ENCODE measurements at places on chromosomes 2 and 18.
A peak's percentile ranks its signal among the peaks of the same experiment; 100 is the strongest.

DNA sequence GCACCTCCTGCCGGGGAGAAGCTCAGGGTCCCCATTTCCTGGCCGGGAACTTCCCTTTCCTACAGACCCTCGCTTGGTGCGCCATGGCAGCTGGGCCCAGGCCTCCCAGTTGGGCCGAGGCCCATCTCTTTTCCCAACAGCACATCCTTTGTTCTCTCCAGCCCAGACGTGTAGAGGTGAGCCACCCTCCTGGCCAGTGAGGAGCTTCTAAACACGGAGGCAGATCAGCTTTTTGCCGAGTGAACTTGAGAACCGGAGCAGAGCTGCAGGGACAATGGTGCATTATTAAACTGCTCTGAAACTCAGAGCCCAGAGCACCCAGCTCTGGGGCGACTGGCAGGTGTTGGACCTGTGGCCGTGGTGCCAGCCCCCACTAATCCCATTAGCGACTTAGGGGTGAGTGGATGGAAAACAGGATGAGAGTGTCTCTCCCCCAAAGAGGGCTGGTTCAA lies 25.4 kb downstream of the SH3BP4 start:
- DNase-seq = no peak

GRCh38 chr18:79859314-79859713 lies 61.6 kb downstream of the KCNG2 start:
- no peak for DNase-seq

DNA sequence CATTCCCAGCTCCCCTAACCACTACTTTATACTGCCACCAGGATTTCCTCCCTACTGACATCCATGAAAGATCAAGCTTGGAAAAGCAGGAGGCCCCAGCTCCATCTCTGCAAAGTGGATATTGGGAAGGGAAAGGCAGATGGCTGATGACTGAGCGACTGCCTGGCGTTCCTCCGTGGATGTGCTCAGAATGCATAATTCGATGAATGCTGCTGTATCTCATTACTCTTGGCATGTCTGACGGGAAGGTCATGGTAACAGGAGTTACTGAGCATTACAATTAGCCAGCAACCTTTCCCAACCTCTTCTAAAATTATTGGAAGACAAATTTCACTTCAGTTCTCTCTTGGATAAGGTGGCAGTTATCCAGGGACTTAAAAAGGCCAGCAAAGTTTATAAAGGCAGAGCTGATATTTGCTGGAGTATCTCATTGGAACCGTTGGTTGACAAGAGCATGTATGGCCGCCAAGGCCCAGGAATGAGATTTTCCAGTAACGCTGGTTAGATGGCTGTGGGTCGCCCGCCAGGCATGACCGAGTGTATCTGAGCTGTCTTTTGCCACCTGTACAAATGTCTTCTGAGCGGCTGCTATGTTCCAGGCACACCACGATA lies 34.5 kb downstream of the KCNE4 start:
- no peak for DNase-seq

GRCh38 chr2:6214471-6214870 lies 522.3 kb downstream of the SOX11 start:
- no peak for DNase-seq

GRCh38 chr18:50377061-50377798 lies 2.4 kb downstream of the SKA1 start:
- no peak for DNase-seq

DNA sequence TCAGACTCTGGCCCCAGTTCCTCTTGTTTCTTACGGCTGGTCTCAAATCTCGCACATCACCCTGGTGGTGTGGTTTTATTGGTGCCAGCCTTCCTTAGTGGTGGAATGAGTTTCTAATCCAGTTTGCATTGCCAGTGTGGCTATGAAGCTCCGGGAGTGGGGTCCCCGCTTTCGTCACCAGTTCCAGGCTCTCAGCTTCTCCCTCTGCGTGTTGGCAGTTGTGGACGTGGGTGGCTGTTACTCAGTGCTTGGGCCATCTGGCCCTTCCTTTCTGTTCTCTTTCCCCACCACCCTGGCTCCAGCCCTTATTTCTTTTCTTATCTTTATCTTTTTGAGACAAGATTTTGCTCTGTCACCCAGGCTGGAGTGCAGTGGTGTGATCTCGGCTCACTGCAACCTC lies 30.1 kb downstream of the EFR3B start:
- no peak for DNase-seq

DNA sequence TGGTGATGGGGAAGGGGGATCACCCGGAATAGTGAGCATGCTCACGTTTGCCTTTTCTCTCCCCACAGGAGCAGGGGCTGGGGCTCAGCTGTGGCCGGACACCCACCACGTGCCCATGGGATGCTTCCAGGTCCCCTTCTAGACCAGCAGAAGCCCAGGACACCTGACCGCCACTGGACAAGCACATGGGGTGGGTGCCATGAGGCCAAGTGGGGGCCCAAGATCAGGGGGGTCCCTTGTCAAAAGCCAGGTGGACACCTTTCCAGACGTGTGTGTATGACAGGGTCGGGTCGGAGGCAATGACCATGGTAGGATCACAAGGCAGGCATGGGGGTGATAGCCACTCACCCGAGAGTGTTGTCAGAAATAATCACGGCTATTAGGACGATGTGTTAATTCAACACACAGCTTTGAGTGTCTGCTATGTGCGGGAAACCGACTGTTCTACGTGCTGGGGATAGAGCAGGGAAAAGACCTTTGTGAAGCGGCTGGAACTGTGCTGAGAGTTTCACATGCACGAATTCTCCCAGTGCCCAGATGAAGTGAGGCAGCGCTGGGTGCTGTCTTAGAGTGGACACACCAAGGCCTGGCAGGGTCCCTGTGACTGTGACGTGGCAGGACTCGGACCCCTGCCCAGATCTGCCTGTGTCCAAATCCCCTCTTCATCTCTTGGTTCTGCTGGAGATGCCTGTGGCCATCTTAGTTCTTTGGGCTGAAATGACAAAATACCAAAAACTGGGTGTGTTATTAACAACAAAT lies 244.7 kb downstream of the NDUFA10 start:
- no peak for DNase-seq

GRCh38 chr2:42877511-42877910 lies 85.1 kb upstream of the HAAO start:
- no peak for DNase-seq

DNA sequence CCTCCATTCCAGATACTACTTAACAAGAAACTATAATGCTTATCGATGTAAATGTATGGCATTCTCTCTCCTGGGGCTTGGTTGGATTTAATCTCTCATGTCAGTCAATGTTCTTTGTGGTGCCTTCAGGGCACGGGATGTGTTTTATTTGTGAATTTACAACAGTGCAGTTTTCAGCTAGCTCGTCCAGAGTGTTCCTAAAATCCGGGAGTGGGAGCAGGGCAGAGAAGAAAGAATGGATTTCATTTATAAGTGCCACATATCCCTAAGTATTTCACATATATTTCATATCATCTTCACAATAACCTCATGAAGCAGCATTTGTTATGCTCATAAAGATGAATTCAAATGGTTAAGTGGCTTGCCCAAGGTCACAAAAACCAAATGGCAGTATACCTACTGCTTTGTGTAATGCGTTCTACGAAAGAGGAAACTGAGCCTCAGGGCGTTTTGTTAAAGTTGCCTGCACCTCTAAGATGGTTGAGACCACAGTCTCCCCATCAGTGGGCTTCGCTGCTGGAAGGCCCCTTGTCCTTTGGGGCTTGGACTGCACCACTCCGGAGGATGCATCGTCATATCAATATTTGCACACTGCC lies 134.7 kb upstream of the MGAT5 start:
- no peak for DNase-seq

GRCh38 chr2:20781656-20782265 lies 41.1 kb downstream of the LDAH start:
- DNase-seq = peak; percentile 32

DNA sequence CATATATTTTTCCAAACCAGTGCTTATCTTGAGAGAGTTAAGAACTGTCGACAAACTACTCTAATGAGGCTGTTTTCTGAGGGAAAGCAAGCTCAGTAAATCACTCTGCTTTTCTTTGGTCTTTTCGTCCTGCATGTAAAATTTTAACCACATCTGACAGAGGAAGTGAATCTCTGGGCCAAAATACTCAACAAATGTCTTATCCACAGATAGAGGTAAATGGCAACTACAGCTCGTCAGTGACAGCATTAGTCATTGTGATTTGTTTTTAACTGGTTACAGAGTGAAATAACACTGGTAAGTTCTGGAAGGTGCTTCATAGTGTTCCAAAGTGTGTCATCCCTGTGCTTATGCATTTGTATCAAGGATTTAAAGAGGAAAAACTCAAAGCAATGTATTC lies 82.6 kb upstream of the SLC8A1 start:
- DNase-seq = no peak

GRCh38 chr2:101473911-101474701 lies 806 bp downstream of the RFX8 start:
- peak; percentile 67 for DNase-seq

GRCh38 chr2:15654727-15655073 lies 63.0 kb downstream of the DDX1 start:
- no peak for DNase-seq

DNA sequence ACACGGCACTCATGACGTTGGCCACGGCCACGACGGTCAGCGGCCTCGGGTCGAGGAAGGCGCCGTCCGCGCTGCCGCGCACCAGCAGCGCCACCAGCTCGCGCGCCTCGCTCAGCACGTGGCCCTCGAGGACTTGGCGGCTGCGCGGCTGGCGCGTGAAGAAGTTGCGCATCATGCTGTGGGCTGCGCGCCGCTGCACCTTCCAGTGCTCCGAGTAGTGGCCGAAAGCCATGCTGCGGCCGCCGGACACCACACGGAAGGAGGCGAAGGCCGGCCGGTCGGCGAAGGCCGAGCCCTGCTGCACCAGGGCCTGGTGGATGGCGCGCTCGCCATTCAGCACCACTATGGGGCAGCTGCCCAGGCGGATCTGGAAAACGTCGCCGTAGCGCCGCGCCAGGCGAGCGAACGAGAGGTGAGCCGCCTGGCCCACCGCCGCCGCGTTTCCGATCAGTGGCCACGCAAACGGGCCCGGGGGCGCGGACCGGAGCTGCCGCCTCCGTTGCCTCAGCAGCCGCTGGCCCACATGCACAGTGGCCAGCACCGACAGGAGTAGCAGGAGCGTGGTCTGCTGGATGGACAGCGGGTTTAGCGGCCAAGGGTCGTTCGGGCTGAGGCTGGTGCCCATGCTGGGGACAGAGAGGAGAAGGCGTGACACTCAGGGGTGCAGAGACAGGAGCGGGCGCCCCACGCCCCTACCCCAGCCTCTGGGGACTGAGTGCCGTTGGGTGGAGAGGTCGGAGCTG lies 1.0 kb downstream of the CYP1B1 start:
- DNase-seq = peak; percentile 50

DNA sequence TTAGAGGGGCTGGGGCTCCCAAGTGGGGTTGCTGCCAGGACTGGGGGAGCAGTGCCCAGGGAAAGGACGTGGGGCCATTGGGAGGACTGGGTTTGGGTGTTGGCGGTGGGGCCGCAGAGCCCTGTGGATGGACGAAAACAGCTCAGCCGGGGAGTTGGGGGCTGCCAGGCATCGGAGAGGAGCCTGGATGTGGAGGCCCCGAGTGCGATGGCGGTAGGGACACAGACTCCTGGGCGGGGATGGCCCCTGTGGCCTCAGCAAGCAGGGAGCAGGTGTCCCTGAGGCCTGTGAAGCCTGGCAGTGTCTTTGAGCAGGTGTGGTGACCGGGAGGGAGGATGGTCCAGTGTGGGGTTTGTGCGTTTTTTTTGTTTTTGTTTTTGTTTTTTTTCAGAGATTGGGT lies 13.3 kb downstream of the CTDP1 start:
- no peak for DNase-seq

- no peak for DNase-seq
Measured at GRCh38 chr18:39481281-39481680, 1915.7 kb upstream of the CELF4 start.

DNA sequence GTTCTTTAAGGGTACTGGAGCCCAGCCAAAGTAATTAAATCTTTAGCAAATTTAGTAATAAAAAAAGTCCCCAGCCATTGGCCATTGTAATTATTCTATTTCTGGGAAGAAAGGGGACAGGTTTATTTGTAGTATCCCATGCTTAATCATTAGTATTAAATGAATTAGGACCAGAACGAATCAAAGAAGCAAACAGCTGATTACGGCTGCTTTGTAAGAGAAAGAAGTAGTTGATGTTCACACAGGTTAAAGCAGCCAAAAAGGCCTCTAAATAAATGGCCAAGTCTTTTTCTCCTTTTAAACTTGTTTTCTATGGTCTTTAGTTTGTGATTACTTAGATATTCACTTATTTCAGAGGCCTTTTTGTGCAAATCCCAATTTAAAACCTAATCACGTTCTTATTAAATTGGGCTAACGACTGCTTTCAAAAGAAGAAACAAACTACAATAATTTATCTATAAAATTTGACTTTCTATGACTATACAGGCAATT lies 48.6 kb upstream of the DNAH7 start:
- DNase-seq = no peak

- no peak for DNase-seq
Measured at GRCh38 chr18:312415-312814, 44.6 kb upstream of the THOC1 start.

DNA sequence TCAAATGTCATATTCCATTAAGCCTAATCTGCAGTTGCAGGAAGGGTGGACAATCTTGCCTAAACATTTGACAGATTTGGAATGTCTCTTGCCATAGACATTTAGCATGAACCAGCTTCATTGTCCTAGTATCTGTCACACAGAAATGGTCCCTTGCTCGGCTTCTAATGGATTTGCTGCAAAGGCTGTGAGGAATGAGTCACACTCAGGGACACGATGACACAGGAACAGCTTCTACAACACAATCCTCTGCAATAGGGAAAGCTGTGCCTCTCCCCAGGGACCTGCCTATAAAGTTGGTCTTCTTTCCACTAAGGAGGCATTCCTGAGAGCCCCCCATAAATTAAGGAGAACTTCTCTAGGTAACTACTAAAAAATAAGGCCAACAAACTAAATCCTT lies 155.1 kb upstream of the L3MBTL4 start:
- DNase-seq = no peak

- DNase-seq = no peak
Measured at GRCh38 chr2:230619491-230619890, 93.2 kb upstream of the CAB39 start.

DNA sequence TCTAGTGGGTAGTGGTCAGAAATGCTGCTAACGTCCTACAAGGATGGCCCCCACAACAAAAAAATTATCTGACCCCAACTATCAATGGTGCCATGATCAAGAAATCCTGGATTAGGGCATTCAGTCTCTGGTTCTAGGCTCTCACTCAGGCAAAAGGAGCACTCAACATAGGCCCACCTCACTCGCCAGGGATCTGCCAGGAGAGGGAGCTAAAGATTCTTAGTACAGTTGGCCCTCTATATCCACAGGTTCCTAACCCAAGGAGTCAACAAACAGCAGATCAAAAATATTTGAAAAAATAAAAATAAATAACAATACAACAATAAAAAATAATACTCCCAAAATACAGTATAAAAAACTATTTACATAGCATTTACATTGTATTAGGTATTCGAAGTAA lies 10.0 kb downstream of the SLC4A5 start:
- DNase-seq = peak; percentile 34

- DNase-seq = no peak
Measured at GRCh38 chr2:148048475-148049221, 27.8 kb downstream of the MBD5 start.

Data from glutamatergic neuron (in vitro differentiated cells).